Stimulated activated CD4-positive, alpha-beta T cell treated with anti-CD3 and anti-CD28 coated beads, Interleukin-12 subunit alpha, Interleukin-12 subunit beta, amount 100 ng/mL, for 48 hours (primary cell): ENCODE measurements at places on chromosomes 7 and 10.

DNA sequence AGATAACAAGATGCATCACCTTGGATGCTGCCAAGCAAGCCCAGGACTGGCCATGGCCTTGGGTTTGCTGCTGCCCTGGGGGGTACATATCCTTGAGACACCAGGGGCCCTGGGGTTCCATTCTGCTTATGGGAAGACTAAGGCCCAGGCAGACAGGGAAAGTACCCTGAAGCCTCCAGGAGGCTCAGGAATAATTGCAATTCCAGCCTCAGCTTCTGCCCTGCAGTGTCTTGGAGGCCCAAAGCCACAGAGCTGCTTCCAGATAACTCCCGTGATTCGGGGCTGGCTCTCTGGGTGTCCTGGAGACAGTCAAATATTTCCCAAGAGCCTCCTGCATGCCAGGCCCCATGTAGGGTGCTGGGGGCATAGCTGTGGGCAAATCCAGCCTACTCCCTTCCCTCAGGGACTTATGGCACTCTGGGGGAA is 22.6 kb downstream of the MYL10 start:
- DNase-seq = no peak

DNA sequence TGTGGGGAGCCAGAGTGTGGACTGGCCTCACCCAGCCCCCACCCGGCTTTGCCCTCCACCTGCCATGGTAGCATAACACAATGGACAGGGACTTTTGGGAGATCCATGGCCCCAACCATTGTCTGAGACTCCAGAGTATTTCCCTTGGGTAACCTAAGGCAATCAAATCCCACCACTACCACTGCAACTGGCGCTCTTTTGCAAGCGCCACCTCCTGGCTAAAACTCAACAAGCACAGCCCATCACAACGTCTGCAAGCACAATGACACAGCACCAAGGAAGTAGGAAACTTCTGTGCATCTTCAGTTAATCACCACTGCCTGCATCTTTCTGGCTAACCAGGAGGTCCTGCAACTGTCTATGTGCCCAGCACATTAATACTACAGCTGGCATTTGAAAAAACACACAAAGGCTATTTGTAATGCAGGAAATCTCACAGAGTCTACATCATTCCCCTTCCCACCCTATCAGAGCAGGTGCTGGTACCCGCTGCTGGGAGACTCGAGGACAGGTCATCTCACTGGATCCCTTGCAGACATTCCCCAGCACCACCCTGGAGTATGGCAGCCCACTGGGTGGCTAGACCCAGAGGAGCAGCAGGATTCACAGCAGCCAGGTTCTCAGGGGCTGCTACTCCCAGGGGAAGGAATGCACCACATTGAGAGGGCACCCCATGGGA is 27.7 kb downstream of the ANKRD26 start:
- DNase-seq = no peak

DNA sequence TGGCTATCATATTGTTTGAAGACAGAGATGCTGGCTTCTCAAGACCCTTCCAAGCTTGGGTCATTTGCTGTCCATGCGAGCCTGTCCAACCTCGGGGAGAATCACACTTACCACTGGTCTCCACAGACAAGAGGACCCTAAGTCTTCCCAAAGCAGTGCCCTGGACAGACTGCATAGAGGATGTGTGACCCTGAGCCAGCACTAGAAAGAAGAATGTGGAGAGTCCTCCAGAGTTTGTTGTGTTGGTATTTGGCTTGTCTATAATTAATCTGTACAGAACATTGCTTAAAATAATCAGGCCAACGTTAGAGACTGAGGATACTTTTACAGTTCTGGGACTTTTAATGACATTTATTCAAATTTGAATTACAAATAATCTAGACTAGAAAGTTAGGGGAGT is 212.7 kb downstream of the TMEM178B start:
- DNase-seq = no peak

- DNase-seq = no peak
Observed at GRCh38 chr10:59279476-59279875, 82.9 kb downstream of the FAM13C start.

DNA sequence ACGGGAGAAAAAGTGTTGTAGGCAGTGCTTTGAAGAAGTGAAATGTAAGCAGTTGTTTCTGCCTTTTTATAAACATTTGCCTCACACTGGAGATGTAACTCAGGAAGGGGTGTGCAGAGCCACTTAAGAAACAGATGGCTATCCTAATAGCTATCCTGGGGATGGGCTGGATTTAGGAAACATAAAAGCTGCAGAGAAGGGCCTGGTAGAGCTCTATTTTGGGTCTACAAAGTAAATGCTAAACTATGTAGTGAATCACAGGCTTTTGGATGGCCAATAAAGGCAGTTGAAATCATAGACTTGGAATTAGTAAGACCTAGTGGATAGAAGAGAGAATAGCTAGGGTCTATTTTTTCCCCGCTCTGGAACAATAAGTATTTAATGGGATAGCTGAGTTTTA is 79.9 kb upstream of the AGR3 start:
- DNase-seq = no peak

- peak; percentile 73 for DNase-seq
Observed at GRCh38 chr10:42753126-42753506, 29.5 kb upstream of the BMS1 start.

DNA sequence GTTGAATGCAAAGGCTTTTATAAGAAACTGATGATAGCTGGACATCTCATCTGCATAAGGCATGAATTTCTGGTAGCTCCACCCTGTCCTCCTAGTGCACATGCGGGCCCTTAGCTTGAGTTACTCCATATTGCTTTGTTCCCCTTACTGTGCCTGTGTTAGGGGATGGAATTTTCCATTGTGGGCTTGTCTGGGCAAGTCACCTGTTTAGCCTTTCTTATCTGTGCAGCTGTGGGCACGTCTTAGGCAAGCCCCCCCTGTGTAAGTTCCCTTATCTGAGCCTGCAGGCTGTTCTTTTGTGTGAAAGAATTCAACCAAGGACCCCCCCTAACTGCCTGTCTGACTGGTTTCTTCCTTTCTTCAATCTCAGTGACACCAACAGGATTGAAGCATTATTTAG is 14.5 kb upstream of the CROT start:
- DNase-seq = no peak

GRCh38 chr7:106966121-106966520 is 78.4 kb upstream of the PRKAR2B start:
- no peak for DNase-seq

DNA sequence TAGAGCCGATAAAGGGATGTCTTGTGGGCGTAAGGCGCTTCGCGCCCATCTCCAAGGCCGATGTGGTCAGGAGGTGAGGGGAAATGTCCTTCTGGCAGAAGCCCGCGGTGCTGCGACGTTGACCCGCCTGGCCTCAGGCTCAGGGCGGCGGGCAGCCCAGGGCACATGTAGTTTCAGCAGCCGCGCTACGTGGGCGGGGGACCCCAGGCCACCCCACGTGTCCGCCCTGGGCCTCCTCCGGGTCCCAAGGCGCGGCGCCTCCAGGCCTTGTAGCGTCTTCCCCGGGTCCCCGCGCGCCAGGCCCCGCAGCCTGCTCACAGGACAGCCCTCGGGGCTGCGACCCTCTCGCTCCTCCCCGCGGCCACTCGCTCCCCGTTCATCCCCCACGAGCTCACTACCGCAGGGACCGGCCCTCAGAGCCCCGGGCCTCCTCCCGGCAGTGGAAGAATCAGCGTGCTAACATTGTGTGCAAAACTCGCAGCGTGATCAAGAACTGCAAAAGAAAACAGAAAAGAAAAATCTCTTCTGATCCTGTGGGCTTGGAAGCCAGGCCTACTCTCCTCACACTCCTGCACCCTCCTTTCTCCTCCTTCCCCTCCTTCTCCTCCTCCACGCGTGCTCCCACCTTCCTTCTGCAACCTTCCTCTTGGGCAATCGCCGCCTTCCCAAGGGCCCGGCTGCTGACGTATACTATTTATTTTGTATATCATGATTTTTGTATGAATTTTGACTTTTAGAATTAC is 4.4 kb upstream of the TBX20 start:
- DNase-seq = no peak

GRCh38 chr10:127945341-127945758 is 38.4 kb downstream of the PTPRE start:
- DNase-seq = no peak

DNA sequence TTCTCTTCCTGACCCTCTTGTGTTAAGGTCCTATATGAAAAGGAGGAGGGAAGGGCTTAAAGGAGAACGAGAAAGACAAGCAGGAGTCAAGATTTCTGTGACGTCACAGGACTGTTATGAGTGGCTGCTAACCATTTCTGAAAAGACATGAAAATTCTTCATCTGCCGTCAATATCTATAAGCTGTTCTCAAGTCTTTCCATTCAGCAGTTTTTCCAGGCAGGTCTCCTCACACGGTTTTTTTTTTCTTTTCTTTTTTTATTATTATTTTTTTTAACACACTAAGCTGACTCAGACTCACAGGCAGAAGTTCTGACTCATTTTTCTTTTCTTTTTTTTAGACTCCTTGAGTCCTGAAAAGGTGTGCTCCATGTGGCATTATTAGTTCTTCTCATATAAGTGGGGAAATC is 72.0 kb downstream of the DGKI start:
- DNase-seq = no peak

GRCh38 chr10:71395621-71396020 is 1.1 kb upstream of the CDH23 start:
- no peak for DNase-seq

DNA sequence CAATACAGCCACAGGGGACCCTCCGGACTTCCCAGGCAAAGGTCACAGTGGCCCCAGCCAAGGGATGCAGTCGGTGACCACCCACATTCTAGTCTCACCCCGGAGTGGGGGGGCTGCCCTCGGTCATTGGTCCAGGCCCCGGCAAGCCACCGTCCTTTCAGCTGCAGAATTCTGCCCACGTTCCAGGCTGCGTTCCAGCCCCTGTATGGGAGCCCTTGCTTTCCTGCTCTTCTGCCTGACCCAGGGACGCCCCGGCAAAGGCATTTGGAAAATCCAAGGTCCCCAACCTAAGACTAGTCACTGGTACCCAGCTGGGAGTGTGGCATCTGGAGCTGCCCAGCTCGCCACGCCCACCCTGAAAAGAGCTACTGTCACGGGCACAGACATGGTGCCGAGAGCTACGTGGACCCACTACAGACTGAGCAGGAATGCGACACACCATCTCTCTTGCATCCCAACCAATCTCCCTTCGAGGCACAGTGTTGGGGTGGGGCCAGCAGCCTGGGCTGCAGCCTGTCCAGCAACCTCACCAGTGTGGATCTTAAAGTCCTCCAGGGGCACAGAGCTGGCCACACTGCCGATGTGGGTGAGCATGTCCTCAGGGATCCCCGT is 18.6 kb downstream of the OGDHL start:
- DNase-seq = no peak

DNA sequence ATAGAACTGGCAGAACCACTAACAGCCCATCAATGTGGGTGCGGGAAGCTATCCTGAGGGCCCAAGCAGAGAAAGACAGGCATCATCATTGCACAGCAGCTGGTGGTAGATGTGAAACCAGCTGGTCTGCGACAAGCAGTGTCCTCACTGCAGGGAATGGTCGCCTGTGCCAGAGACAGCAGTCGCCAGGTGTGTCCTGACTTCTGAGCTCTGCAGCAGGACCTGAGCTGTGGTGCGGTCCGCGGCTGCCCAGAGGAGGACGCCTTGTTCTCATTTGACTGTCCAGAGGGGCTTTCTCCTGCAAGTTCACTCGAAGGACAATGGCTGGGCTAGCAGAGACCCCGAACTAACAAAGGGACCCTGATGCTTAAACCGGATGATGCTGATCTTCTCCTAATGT is 97.4 kb downstream of the LRRC18 start:
- DNase-seq = no peak

GRCh38 chr10:46216003-46216634 is 70.7 kb upstream of the ANTXRL start:
- no peak for DNase-seq

GRCh38 chr10:99967961-99968360 is 41.8 kb downstream of the DNMBP start:
- no peak for DNase-seq

DNA sequence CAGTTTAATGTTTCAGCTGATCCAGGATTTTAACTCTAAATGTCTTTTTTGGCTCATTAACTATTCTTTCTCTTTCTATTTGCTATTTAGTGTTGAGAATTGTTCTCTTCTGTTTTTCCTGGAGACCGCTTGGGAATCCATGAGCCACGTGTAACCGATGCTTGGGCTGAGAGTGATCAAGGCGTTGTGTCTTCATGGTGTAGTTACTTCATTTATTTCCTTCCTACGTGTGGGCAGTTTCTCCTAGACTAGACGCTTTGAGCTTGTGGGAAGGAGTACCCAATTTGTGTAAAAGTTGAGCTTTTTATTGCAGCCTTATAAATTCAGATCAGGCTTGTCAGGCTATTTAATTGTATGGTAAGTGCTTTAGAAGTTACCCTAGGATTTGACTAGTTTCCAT is 2.9 kb downstream of the EIF3B start:
- DNase-seq = no peak
